CD8-positive, alpha-beta memory T cell (primary cell): ENCODE measurements at places on chromosomes 11 and 22.

- DNase-seq, result no peak
Measured at GRCh38 chr22:44337678-44338004, 24.9 kb upstream of the SHISAL1 start.

DNA sequence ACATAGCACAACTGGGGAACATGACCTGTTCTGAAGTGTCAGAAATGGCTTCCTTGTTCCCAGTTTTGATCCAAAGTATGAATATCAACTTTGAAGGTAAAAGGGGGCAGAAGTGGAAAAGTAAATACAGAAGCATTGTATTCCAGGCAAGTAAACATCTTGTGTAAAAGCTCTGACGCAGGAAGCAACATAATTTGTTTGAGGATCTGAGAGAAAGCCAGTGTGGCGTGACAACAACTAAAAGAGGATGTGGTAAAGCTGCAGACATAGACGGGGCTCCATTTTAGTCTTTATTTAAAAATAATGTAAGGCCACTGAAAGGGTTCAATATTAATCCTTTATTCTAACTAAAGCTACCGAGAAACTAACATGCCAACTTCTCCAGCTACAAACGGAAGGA, 310.2 kb downstream of the DLG2 start:
- no peak for DNase-seq

GRCh38 chr11:6864438-6864837, 1.6 kb downstream of the OR10A2 start:
- no peak for DNase-seq

DNA sequence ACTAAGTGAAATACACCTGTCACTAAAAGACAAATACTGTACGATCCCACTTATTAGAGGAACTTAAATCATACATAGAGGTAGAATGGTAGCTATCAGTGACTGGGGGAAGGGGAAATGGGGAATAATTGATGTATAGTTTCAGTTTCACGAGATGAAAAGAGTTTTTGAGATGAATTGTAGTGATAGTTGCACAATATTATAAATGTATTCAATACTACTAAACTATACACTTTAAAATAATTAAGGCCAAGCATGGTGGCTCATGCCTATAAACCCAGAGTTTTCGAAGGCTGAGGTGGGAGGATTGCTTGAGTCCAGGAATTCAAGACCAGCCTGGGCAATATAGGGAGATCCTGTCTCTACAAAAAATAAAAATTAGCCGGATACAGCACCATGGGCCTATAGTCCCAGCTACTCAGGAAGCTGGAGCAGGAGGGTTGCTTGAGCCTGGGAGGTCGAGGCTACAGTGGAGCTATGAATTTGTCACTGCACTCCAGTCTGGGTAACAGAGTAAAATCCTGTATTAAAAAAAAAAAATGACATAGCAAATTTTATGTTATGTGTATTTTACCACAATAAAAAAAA, 40.4 kb downstream of the SERPIND1 start:
- DNase-seq, result no peak

DNA sequence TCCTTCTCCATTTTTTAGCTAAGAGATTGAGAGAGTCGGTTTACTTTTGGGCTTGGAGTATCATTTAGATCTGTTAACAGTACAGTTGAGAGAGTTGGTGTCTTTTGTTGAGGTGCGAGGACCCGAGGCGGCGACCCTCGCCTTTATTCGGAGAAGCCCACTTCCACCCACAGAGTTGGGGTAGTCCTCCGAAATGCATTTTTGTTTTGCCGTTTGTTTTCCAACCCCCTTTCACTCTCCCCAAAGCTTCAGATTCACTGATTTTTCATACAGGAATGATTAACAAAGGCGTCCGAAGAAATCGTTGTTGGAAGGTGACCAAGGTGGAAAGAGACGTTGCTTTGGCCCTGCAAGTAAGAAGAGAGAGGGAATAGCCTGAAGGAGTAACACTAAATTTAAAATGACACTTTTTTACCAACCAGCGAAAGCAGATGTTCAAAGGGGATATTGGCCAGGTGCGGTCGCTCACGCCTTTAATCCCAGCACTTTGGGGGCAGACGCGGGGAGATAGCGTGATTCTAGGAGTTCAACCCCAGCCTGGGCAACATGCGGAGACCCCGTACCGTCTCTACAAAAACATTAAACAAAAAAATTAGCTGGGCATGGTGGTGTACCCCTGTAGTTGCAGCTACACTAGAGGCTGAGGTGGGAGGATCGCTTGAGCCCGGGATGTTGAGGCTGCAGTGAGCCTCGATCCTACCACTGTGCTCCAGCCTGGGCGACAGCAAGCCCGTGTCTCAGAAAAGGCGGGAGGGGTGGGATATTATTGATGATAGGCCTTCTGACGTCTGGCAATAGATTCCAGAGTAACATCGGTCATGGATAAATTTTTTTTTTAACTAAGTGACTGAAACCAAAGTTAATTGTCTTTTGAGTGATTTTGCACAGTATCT, 899 bp upstream of the RAB30 start:
- no peak for DNase-seq

GRCh38 chr11:57241353-57241972, 4.4 kb upstream of the APLNR start:
- no peak for DNase-seq

GRCh38 chr22:49334449-49334789, 493.3 kb downstream of the BRD1 start:
- DNase-seq, result no peak

GRCh38 chr22:17984114-17984513, 40.2 kb downstream of the MICAL3 start:
- DNase-seq, result no peak

GRCh38 chr11:62554387-62555167, 8.0 kb upstream of the AHNAK start:
- no peak for DNase-seq

DNA sequence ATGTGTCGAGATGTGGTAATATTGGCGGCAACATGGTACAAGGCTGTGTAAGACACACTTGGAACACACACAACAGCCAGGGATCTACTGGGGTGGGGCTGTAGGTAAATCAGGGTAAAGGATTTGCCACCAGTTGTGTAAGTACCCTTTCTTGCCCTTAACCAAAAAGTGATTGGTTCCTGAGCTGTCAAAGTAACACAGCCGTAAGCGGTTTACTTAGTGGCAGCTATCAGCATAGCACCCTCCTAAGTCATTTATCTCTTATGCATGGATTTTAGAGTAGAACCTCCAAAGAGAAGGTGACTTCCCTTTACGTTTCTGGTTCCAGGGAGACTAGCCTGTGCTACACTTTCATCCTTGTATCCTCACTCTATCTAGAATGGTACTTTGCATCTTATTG, 57.2 kb downstream of the SPECC1L start:
- no peak for DNase-seq

- DNase-seq, result no peak
Measured at GRCh38 chr11:93567401-93567895, 24.3 kb upstream of the SMCO4 start.

- DNase-seq, result no peak
Measured at GRCh38 chr11:129732941-129733340, 82.7 kb upstream of the TMEM45B start.

DNA sequence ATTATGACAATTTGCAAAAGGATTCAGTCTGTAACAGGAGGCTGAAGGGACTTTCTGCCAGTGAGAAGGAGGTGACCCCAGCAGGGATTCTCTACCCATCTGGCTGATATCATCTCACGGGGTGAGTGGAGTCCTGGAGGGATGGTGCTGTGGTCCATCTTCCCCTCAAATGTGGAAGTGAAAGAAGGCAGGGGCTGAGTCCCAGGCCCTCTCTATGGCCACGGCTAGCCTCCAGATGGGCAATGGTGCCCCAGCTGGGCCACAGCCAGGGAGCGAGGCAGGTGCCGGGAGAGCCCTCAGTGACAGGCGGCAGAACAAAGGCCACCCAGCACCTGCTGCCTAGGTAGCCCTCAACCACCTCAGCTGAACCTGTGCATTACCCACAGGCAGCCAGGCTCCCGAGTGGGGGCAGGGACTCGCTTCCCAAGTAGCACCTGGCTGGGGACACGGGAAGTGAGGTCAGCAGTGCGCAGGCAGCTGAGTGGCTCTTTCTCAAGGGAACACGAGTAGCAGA, 6.7 kb downstream of the NECTIN1 start:
- no peak for DNase-seq

- DNase-seq, result no peak
Measured at GRCh38 chr22:37420686-37421467, 6.4 kb downstream of the ELFN2 start.
